K562 (cell line): ENCODE measurements at places on chromosomes 5 and 9.

GRCh38 chr5:103111468-103111867, 8.5 kb downstream of the GIN1 start:
- DNase-seq: no peak

DNA sequence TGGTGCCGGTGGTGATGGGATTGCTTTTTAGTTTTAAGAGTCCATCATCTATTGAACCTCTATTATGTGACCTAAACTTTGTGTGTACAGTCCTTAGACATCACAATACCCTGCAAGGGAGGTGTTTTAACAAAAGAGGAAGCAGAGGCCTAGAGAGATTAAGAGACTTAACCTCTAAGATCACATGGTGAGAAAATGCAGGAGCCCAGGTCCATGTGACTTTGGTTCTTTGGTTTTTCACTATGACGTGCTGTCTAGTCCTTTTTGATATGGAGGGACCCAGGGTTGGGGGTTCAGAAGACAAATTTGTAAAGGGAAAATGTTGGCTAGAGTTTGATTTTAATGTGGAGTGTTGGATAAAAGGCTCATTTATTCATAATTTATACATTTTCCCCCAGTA, 34.1 kb upstream of the TRMT10B start:
- no peak for DNase-seq

DNA sequence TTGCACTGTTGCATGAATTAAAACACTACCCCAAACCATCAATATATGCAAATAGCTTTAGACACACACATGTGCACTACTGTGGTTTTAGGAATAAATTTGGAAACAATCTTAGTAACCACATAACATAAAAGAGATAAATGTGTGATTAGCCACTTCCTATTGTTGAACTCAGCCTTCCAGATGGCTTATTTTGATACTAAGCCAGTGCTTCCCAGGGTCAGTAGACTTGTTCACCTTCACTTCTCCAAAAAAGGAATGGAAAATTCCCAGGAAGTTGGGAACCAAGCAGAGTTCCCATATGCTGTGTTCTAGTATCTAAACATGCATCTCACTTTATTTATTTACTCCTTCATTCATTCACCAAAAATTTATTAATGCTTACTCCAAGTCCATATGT, 47.8 kb downstream of the SVEP1 start:
- DNase-seq: no peak

DNA sequence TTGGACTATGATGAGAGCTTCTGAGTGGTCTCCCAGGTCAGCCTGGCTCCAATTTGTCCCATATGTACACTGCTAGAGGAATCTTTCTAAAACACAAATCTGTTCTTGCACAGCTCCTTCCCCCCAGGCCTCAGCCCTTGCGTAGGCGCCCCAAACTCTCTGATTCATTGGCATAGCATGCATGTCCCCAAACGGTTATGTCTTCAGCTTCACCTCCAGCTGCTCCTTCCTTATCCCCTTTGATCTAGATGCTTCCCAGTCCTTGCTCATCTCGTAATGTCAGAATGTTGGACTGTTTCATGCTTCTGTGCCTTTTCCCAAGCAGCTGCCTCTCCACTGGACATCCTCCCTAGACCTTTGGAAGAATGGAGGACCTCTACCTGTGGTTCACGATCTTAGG, 60.1 kb upstream of the BASP1 start:
- DNase-seq: no peak

DNA sequence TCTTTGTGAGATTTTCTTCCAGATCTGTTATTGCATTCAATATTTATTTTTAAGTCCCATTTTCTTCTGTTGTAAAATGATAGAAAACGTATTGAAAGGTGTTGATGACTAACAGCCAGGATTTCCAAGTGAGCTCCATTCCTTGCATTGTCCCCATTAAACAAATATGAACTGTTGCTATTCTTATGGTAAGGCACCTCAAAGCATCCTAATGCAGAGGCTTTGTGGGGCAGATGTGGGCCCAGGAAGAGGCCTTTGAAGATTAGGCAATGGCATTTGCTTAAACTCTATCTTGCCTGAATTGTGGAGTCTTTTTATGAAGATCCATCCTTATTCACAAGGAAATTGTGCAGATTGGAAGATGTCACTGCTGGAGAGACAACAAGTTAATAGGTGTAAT, 38.9 kb downstream of the NTRK2 start:
- no peak for DNase-seq

GRCh38 chr9:93254061-93254481, 70.1 kb downstream of the WNK2 start:
- no peak for DNase-seq
